Forelimb muscle (tissue), 1 donor: ENCODE measurements at places on chromosomes 6 and 20. TPM values are rescaled to one million over a fixed set of nuclear protein-coding genes. Genes with fewer than 3 reads are reported as not detected.

DNA sequence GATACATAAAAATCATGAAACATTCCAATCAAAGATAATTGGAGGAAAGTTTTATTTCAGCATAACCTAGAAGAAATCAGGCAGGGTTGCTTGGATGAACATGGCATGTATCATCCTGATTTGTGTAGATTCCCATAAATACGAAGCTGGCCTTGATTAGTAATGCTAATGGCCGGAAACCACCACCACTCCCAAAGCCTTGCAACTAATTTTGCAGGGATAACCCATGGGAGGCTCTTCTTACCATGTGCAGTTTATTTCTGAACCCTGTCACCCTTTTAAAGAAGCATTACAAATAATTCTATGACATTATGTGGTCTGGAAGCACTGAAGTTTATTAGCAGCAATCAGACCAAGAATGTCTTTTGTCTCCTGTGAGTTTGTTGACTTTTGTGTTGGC, 80.8 kb downstream of the AIG1 start:
- no peak for DNase-seq

DNA sequence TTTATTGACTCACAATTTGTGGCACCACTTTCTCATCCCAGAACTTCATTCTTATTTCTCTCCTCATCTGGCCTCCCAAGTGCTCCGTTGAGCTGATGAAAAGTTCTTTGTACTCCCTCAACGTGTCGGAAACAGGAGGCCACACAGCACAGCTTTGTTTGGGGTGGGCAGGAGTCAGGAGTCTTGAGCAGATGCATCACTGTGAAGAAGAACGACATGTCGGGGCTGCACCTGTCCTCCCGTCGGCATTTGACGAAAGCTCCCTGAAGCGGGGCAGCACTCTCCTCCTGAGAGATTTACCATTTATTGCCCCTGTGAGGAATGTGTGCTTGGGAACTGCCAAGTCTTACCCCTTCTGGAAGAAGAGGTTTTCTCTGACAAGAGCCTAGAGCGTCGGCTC, 28.1 kb downstream of the TAF8 start:
- DNase-seq, result no peak

DNA sequence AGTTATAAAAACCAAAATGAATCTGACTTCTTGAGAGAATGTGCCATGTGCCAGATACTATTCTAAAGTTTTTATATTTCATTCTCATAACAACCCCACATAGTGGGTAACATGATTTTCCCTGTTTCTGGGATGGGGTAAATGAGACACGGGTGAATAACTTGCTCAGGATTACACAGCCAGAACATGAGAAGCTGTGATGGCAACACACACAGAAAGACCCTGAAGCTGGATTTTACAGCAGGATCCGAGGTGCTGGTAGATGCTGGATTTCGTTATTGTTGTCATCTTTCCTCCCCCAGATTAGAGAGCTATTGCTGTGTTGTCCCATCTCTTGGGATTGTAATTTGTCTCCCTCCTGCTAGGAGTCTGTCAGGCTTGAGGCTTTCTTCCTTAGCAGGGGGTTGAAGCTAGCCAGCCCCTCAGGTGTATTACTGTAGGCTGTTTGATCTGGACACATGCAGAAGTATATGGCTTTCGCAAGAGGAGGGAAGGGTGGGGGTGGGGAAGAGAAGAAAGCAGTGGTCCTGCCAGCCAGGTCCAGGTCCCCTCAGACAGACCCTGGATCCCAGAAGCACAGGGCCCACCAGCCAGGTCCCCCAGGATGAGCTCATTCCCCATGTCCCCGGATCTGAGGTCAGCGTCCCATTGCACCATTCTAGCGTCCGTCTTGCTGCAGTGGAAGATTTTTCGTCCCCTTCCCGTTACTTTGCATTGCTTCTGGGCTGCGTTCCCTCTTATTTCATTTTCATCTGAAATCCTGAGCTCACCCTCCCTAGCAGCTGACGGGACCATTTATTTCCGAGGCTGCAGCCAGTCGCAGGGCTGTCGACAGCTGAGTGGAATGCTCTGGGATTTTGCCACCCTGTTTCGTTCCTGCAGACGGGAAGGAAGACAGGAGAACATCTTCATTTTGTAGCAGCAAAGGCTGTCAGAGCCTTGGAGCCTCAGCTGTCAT, 7.3 kb upstream of the KCNG1 start:
- DNase-seq, result peak; percentile 48

GRCh38 chr6:158708239-158708638, 58.4 kb downstream of the SYTL3 start:
- no peak for DNase-seq

DNA sequence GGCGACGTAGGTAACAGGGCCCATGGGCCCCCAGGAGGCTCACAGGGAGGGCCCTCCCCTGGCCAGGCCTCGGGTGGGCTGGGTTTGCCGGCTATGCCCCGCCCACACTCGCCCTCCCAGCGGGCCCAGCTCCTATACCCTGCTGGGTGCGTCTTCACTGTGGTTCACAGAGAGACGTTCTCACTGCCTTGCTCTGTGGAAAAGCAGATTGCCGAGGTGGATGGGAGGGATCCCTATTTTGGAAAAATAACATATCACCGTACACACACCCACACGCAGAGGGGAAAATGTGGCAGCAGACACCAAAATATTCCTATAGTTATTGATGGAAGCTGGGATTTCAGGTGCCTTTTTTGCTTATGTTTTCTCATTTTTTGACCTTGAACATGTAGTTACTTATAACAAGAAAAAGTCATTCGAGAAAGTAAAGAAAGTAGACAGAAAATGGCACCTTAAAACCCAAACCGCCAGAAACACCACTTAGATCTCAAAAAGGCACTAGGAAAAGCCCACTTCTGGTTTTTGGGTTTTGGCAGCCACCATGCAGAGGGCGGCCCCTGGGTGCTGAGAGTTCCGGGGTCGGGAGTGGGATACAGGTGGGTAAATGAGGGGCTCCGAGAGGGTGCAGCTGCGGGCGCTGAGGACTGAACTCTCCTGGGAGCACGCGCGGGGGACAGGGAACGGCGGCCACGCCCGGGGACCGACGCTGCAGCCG, 49.4 kb downstream of the TMEM242 start:
- DNase-seq, result no peak

DNA sequence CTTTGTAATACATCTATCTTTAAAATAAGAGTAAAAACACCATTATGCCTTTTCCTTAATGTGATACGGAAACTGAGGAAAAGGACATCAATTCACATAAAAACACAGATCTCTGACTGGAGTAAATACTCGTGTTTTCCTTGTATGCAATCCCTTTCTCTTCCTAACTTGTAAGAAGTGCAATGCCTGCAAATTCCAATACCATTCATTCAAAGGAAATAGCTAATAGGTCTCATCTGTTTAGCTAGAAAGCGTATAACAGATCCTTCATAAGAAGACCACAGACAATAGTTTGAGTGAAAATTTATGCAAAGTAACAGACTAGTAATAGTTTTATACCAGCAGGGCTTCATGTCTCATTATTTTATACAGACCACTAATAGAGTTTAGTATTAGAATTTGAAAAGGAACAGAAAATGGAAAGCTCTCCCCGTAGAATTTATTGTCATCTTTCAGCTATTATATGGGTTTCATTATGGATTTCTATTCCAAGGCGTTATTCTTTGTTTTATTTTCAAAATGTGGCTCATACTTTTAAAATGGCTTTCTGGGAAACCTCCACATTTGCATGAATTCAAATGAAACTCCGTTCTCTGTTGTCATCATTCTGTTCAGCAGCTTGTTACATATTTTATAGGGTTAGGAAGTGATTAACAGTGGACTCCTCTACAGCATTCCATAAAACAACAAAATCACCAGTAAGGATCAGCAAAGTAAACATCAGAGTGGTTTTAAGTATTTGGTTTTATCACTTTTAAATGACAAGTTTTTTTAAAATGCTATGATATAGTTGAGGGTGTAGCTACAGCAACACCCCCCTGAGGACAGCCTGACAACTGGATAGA, 186.7 kb downstream of the BTBD9 start:
- no peak for DNase-seq

DNA sequence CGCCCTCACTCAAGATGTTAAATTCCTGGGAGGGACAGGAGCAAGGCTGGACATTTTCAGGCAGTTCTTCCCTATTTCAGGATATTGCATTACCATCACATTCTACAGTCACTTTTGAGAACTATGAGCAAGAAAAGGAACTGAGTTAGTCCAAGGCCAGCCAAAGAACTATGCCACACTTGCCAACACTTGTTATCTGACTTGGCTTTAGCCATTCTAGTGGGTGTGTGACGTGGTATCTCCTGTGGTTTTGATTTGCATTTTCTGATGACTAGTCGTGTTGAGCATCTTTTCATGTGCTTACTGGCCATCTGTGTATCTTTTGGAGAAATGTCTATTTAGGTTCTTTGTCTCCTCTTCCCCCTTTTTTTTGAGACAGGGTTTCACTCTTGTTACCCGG, 12.0 kb downstream of the XRN2 start:
- DNase-seq, result no peak

DNA sequence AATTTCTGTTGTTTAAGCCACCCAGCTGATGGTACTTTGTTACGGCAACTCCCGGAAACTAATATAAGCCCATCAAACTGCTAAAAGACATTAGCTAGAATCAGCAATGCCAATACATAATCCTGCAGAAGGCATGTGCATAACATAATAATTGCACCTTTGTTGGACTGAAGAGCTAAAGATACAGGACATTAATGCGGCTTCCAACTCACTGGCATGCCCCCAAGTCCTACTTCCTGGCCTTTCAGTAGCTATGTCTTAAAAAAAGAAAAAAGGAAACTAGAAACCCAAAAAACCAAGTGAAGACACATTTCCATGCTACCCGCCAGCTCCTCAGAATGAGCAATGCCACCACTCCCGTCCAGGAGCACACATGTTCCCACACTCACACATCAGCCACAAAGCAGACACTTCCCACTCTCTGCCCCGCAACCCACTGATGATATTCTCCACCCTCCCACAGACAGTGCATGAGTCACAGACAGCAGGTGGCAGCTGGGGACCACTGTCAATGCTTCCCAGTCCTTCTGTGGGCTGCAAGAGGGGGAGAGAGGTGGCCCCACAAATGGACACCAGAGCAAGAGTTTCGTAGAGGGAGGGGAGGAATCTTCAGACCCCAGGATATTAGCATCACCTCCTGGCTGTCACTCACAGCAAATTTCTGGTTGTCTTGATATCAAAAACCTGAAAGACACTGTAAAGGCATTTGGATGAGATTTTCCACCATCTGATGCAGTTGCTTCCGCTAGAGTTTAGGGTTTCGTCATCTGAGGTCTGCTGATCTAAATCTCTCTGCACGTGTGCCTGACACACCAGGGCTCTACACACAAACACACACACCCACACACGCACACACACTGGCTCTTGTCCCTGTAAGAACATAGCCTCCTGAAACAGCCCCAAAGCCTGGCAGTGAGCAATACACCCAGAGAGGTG, 32.8 kb downstream of the GFOD1 start:
- no peak for DNase-seq

DNA sequence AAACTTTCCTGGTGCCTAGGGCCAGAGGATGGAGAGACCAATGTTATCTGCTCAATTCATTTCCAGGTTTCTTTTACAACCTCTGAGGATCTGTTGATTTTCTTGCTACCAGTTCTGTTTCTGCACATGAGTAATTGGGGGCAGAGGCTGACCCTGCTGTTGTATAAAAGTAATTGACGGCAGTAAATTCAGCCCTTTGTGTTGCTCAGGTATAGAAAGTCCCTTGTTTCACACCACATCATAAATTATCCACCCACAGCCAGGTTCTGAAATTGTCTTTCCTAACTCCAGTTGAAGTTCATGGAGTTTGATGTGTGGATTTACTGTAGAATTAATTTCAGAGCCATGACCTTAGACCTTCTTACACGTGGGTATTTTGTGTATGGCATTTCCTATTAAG, 107.4 kb upstream of the GRIK2 start:
- no peak for DNase-seq

- DNase-seq, result no peak
Measured at GRCh38 chr6:87879132-87879861, 168.3 kb upstream of the SPACA1 start.

GRCh38 chr6:118618676-118619377, 32.6 kb downstream of the CEP85L start:
- no peak for DNase-seq

DNA sequence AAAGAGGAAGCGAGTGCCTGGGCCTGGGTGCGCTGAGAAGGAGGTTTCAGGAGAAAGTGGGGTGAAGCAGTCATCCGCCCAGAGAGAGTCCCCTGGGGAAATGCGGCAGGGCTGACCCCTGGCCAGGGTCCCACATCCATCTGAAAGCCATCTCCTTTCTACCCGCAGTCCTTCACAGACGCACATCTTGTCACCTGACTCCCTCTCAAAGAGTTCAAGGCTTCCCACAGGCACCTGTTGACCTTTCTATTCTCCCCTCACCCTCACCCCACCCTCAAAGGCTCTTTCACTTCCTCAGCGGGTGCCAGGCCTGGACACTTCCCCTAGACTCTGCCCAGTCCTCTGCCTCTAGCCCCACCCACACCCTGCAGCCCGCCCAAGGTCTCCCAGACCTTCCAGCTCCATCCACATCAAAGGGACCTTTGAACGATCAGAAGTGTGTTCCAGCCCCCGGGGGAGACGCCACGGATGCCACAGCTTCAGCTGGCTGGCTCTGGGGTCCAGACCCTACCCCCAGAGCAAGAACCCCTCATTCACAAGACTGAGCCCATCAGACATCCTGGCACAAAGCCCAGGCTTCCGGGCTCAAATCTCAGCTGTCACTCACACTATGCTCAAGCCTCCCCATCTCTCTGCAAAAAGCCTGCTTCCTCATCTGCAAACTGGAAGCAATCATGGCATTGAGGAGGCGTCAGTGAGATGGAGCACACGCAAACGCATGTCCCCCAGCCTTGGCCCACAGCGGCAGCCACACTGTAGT, 2.1 kb downstream of the CTSZ start:
- DNase-seq, result no peak

GRCh38 chr6:15086348-15087158, 159.3 kb upstream of the JARID2 start:
- no peak for DNase-seq

DNA sequence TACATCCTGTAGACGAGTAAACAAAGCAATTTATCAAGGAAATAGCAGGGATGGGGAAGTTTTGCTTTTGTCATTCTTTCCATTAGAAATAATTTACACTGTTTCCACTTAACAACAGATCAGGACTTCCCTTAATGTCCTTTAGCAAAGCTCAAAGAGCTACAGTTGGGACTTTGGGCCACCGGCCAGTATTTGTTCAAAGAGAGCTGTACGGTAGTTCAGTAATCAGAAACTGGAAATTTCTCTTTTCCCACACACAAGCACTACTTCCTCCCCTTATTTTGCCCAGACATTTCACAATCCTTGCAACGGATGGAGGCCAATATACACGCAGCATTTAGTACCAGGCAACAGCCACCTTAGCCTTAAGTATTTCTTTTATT, 12.1 kb upstream of the HINT3 start:
- DNase-seq, result no peak

GRCh38 chr6:7270320-7271204, 42.4 kb downstream of the SSR1 start:
- no peak for DNase-seq

- DNase-seq, result no peak
Measured at GRCh38 chr6:54929245-54929909, 82.8 kb downstream of the FAM83B start.

The C6orf15 gene
- polyA plus RNA-seq, result not detected

The TMEM200A gene
- polyA plus RNA-seq, result 12.7 TPM

The PACSIN1 gene
- polyA plus RNA-seq, result 1.1 TPM

The LHFPL5 gene
- not detected for polyA plus RNA-seq

The FRS3 gene
- polyA plus RNA-seq, result 6.3 TPM

The SMPDL3A gene
- 12.8 TPM for polyA plus RNA-seq
